ENCODE measurements at places on chromosomes 12 and 14.

DNA sequence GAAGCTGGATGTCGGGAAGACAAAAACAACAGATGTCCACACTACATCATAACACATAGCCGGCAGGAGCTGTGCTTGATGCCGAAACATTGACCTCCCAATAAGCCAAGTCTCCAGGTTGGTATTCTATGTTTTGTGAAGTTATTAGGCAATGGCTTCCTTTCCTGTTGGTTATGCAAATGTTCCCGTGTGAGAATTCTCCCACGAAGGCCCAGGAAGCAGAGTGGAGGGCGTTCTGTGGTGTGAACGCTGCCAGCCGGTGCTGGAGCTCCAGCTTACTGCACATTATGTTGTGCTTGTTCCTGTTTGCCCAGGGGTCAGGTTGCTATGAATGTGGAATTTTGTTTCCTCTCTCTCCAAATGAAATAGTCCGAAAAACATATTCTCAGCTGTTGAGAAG is 156.4 kb upstream of the HMGA2 start:
- no peak for DNase-seq

DNA sequence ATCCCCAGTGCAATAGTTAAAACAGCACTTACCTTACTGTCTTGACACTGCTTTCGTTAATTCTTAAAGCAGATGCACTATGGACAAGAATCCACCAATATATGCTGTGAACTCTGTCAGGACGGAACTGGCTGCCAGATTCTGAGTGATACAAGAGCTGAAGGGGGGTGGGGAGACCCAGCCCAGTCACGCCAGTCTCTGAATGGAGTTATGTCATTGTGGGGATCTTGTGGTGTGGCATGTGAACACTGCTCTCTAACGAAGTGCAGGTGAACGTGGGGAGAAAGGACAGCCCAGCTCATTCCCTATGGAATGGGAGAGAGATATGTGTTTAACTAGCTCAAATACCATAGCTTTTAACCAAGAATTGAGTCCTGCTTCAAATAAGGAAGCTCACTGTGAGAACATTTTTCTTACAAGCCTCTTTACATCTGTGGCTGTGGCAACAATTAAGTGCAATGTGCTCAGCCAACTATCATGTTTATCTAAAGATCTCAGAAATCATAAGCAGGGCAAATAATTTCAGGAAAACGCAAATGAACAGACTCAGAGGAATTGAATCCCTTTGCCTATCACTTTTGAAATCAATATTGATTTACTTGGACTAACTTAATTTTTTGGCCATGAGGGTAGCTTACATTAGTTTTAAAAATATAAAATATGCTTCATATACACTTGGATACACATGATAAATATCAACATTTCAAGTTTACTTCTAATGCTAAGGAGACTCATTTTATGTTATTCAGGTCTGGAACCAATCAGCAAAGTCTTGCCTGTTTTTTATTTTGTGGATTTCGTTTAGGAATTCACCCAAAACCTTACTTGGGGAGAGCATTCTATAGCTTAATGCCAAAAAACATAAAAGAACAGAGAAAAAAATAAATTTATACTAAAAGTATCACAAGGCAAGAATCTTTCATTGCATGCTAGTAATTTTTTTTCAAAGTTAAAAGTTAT is at the start of gene LUM:
Gene LUM (minus strand): TSS at position 129 of the 960 bp plus-strand sequence. CDS start 2,515 bp downstream, outside the sequence.
- peak; percentile 85 for DNase-seq

DNA sequence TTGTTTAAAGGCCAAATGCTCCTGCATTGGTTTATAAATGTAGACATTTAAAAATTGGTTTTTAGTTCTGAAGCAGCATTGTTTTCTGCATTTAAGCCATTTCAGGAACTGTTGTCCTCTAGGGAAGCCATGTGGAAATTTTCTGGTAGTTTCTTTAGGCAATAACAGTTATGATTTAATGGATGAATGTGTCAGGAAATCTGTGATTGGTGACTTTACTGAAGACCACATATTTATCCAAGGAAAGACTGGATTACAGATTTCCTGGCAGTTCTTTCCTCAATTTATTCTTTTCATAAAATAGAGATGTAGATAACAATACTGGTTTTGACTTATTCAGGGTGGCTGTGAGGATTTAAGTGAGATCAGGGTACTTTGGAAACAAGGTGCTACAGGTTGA is 27.6 kb downstream of the TBC1D15 start:
- DNase-seq: no peak

- DNase-seq: no peak
These were observed 91.8 kb downstream of the SLC41A2 start for GRCh38 chr12:104866291-104866690.

GRCh38 chr14:20093442-20093841 is 17.1 kb upstream of the OR4K17 start:
- DNase-seq: no peak

DNA sequence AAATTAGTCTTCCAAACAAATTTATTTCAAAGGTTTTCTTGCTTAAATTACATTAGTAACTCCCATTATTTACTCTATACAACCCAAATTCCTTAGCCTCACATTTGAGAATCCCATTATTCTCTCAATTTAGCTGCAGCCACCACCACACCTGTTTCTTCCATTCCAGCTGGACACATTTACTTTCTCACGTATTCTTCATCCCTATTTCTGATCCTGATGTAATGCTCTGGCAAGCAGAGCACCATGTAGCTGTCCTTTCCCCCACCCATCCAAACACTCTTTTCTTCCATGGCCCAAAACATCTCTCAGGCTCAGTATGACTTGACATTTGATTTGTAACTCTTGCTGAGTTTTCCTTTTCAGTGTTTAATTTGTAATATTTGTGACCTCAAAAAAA is 240.2 kb upstream of the CLEC14A start:
- DNase-seq: no peak

GRCh38 chr12:34291426-34291901 is 269.2 kb downstream of the ALG10 start:
- DNase-seq: no peak

DNA sequence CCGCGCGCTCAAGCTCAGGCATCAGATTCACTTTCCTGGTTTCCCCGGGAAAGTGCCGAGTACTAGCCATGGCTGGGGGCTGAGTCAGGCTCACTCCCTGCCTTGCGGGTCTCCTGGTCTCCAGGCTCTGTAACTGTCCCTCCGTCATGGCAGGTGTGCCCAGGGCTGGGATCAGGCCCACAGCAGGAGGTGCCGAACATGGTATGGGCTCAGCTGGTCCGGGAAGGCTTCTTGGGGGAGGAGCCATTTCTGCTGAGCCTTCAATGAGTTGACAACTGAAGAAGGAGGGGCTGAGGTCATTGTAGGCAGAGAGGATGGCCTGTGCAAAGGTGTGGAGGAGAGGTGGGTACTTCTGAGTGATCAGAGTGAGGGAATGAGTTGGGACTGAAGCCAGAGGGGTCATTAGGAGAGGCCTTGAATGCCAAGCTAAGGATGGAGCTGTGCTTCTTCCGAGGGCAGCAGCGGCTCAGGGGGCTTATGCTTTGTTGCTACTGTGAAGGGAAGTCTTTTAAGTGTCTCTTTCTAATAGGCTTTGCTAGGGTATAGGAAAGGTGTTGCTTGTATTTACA is 769 bp downstream of the EXOC3L4 start:
- no peak for DNase-seq

DNA sequence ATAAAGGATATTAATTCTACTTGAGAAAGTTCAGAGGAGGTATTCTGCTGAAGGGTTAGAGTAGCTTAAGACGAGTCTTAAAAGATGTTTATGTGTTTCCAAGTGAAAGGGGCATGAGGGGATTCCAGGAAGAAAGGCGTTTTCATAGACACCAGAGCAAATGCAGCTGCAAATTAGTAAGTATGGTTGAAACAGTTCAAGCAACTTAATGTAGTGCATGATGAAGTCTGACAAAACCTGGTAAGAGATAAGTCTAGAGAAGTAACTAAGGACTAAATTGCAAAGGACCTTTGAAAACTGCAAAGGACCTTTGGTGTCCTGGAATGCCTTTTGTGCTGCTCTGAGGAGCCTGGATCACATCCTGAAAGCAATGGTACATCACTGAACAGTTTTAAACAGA is 11.5 kb downstream of the LUM start:
- DNase-seq: no peak

DNA sequence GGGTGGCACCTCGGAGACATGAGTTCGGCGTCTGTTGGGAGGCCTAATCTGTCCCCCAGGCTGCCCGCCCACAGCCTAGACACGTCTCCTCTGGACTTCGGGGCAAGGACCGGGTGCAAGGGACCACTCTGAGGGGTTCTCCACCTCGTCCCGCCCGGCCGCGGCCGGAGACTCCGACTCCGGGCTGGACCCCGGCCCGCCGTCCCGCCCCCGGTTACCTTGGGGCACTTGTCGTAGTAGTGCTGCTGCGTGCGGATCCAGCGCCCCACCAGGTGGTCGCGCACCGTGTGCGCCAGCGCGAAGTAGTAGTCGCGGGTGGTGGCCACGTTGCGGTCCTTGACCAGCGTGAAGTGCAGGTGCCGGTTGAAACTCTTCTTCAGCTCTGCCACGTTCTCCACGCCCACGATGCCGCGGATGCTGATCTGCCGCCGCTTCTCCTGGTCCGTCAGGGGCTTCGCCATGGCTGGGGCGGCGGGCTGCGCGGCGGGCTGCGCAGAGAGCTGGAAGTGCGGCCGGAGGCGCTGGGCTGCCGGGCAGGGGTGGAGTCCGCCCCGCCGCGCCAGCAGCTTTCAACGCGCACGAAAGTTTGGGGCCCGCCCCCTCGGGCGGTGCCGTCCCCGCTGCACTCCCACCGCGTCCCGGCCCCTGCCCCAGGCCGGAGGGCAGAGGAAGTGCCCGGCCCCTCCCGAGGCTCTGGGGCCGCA is at the start of gene PYGL:
Gene PYGL (minus strand): TSS at position 541 of the 704 bp plus-strand sequence. CDS start 80 bp downstream, at position 461.
- no peak for DNase-seq

- no peak for DNase-seq
These were observed 18.5 kb upstream of the FKBP4 start for GRCh38 chr12:2776129-2776806.

DNA sequence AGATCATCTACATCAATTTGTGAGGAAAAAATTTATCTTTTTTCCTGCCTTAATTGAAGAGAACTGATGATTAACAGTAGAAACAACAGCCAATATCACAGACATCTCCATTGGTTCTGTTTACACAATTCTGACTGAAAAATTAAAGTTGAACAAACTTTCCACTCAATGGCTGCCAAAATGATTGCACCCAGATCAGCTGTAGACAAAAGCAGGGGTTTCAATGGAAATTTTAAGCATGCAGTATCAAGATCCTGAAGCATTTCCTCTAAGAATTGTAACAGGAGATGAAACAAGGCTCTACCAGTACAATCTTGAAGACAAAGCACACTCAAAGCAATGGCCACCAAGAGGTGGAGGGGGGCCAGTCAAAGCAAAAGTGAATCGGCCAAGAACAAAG is 231.6 kb upstream of the KRR1 start:
- DNase-seq: no peak

DNA sequence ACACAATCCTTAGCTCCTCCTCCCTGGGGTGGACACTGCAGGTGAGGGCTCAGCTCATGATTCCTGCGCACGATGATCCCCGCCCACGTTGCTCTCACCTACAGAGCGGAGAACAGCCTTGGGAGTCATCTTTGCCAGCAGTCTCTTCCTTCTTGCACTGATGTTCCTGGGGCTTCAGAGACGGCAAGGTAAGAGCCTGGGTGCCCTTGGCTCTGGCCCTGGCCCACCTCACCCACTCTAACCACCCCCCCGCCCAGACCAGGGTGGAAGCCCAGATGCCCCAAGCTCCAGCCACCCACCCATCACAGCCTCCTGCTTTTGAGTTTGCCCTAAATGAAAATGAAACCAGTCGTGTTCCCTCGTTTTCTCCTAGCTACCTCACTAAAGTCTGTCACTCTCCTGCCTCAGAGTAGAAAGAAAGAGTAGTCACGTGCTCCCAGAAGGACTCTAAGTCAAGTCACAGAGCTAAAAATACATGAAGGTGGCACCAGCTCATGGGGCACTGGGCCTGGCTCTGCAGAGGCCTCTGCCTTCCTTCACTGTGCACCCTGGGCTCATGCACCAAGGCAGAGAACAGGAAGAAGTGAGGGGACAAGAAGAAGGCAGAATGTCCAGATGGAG is 9.0 kb downstream of the TAPBPL start:
- DNase-seq: no peak

GRCh38 chr12:108649669-108650068 is 16.0 kb upstream of the SELPLG start:
- peak; percentile 59 for DNase-seq

DNA sequence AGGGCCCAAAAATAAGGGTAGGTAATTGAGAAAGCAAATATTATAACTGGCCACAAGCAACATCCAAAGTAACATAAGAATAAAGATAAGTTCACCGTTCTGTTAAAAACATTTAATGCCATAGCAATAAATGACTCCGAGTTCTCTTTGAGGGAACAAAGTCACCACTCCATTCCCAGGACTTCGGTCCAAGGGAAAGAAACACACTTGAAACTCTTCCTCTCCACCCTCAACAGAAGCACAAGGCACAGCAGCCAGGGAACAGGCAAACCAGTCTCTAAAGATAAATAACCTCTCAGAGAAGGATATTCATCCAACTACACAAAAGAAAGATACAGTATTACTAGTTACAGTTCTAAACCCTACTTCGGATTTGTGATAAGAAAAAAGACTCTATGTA is 2.5 kb downstream of the SETD3 start:
- no peak for DNase-seq

All from AG04449 (cell line).